ENCODE measurements at places on chromosomes 4 and X.

GRCh38 chrX:134679221-134679620 lies 20.9 kb upstream of the PLAC1 start:
- no peak for DNase-seq

- no peak for DNase-seq
Observed at GRCh38 chrX:10795721-10796120, 175.3 kb upstream of the MID1 start.

DNA sequence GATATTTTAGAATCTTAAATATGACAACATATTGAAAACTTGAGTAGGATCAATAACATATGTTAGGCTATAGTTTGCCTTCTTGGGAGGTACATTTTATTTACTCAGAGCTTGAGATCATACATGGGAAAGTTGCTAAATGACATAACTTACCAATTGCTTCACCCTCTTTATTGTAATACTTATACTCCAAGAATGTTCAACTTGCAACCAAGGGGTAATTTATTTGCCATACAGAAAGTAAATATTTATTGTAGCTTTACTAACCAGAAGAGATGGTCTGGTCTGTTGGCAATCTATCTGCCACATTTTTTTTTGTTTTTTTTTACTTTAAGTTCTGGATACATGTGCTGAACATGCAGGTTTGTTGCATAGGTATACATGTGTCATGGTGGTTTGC lies 426.6 kb downstream of the ARHGAP24 start:
- no peak for DNase-seq

GRCh38 chr4:123825596-123826291 lies 429.1 kb downstream of the SPRY1 start:
- no peak for DNase-seq

- DNase-seq = no peak
Observed at GRCh38 chr4:144410230-144410783, 235.6 kb upstream of the HHIP start.

GRCh38 chr4:93501946-93502345 lies 326.6 kb upstream of the ATOH1 start:
- no peak for DNase-seq

- no peak for DNase-seq
Observed at GRCh38 chr4:78971326-78971725, 32.1 kb upstream of the PAQR3 start.

DNA sequence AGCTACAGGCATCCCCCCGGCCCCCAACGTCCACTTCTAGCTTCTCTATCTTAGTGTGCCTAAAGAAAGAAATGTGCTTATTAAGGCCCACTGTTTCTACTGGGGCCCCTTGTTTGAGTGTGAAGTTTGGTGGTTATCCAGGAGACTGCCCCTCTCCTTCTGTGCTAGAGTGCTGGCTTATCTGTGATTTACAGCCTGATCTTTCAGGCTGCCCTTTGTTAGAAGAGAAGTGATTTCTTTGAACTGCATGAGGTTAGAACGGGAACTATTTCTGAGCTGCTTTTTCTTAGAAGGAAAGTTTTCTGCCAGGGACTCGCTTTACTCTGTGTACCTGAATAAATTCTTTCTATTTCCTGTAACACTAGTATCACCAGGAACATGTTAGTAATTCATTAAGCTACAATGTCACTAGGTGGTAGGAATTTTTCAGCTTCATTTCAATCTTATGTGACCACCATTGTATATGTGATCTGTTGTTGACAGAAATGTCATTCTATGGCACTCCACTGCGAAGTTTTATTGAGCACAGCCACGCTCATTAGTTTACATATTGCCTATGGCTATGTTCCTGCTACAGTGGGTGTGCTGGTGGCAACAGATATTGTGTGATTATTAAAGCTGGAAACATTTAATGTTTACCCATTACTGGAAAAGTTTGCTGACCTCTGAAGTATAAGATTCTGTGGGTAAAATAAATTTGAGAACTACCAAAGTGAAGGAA lies 193.8 kb upstream of the CXorf51B start:
- no peak for DNase-seq

- no peak for DNase-seq
Observed at GRCh38 chr4:19187096-19187495, 1064.6 kb upstream of the SLIT2 start.

All from NCI-H69 (cell line).